Activated CD8-positive, alpha-beta memory T cell treated with anti-CD3 and anti-CD28 coated beads for 4 hours (primary cell): ENCODE measurements at places on chromosomes 2 and 18.

GRCh38 chr18:7458884-7459283 lies 108.2 kb upstream of the PTPRM start:
- no peak for DNase-seq

DNA sequence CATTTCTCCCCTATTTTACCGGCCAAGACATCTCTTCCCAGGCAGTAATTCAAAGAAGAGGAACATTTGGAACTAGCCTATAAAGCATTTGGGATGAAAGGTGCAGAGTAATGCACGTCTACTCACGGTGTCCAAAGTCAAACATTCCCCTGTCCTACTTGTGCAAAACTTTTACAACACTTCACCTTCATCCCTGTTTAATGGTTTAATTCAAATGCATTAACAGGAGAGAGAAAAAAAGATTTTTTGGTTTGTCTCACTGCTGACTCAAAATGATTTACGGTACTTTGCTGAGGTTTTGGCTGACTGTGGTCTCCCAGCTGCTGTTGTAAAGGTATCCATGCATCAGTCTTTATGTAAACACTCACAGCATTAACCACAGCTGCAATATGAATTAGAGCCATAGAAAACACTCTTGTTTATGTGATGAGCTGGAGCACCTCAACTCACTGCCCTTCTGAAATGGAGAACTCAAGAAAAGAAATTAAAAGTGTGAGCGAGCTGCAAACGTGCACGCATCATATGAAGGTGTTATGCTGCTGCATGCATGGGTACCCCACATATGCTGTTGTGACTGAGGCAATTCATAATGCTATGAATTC lies 220.5 kb downstream of the PIEZO2 start:
- DNase-seq, result no peak

DNA sequence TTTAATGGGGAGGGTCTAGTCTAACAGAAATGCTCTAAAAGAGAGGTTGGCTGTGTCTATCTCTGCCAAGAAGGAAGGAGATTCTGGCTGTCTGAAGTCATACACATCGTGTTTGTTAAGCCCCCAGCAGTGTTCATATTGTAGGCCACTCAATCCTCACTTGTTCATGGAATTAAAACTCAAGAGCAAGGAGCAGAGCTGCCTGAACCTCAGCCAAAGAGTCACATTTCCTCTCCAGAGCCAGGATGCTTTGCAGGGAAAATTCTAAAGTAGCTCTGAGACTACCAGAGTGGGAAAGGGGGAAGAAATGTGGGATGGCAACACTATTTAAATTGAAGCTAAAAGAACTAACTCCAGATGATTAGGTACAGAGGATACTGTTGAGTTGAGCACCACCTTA lies 190.7 kb upstream of the CXCR4 start:
- no peak for DNase-seq

- no peak for DNase-seq
These were observed 42.8 kb upstream of the MAL start for GRCh38 chr2:94982675-94983074.

GRCh38 chr2:194674043-194674442 lies 983.0 kb upstream of the SLC39A10 start:
- no peak for DNase-seq

- DNase-seq, result no peak
These were observed 111.1 kb downstream of the AP1S3 start for GRCh38 chr2:223725986-223726970.

- no peak for DNase-seq
These were observed 8.8 kb upstream of the SALL3 start for GRCh38 chr18:78970774-78971333.

GRCh38 chr18:33596178-33596854 lies 18.3 kb downstream of the ASXL3 start:
- DNase-seq, result no peak

DNA sequence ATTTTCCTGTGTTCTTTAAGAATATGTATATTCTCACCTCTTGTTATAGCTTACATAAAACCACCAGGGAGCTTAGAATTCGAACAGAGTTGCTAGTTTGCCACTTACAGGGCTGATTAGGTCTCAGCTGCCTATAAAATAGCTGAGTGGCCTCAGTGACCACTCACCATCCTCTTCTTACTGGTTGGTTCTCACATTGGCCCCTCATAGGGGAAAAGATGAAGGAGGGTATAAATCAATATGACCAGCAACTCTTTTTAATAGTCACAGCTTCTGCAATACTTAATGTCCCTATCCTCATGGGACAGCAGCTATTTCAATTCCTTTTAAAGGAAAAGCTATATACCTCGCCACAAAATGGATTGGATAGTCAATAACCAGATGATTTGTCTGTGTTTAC lies 199.4 kb upstream of the CDH20 start:
- no peak for DNase-seq

DNA sequence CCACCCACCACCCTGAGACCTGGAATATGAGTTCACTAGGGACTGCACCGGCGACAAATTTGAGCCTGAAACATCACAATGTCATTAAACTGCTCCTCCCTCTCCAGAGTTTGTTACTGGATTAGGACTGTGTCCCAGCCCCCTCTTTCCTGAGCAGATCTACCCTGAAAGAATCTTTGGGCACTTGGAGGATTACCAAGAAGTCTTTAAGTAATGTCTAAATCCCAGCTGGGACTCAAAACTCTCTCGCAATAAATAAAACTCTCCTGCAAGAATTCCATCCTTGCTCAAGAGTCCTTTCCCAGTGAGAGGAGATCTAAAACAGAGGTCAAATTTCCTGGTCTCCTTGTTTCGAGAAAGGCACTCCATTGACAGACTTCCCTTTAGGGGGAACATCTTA lies 20.9 kb downstream of the GKN2 start:
- no peak for DNase-seq

GRCh38 chr18:63293935-63294334 lies 25.6 kb downstream of the BCL2 start:
- no peak for DNase-seq

DNA sequence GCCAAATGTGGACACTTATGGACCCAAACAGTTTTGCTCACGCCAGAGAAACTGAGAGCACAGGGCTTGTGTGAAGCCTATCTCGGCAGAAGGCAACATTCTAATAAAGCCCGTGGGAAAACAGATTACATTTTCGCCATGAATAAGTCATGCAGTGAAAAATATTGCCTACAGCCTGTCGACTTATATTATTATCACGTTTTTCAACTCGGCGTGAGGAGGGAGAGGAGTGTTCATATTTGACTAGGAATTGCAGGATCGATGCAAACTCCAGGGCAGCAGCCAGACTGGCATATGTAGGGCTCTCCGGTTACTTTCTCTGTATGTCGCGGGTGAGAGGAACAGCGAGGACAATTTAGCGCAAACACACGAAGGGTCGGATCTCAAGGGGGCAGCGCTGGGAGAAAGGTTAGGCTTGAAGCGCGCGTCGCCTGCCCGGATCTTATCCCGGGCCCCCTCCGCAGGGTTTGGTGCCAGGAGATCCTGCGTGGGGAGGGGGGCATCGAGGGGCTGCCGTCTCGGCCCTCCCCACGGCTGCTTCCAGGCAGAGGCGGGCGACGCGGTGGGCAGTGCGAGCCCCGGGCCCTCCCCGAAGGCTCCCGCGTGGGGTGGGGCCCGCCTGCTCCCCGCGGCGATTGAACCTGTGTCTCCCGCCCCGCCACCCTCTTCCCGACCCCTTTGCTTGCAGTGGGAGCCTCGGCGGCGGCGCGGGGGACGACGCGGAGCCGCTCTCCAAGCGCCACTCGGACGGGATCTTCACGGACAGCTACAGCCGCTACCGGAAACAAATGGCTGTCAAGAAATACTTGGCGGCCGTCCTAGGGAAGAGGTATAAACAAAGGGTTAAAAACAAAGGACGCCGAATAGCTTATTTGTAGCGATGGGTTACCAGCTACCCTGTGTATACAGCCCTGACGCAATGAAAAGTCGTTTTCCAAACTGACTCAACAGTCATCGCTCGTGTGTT lies 4.4 kb downstream of the ADCYAP1 start:
- DNase-seq, result no peak

- no peak for DNase-seq
These were observed 27.3 kb downstream of the MOB4 start for GRCh38 chr2:197543206-197543605.

DNA sequence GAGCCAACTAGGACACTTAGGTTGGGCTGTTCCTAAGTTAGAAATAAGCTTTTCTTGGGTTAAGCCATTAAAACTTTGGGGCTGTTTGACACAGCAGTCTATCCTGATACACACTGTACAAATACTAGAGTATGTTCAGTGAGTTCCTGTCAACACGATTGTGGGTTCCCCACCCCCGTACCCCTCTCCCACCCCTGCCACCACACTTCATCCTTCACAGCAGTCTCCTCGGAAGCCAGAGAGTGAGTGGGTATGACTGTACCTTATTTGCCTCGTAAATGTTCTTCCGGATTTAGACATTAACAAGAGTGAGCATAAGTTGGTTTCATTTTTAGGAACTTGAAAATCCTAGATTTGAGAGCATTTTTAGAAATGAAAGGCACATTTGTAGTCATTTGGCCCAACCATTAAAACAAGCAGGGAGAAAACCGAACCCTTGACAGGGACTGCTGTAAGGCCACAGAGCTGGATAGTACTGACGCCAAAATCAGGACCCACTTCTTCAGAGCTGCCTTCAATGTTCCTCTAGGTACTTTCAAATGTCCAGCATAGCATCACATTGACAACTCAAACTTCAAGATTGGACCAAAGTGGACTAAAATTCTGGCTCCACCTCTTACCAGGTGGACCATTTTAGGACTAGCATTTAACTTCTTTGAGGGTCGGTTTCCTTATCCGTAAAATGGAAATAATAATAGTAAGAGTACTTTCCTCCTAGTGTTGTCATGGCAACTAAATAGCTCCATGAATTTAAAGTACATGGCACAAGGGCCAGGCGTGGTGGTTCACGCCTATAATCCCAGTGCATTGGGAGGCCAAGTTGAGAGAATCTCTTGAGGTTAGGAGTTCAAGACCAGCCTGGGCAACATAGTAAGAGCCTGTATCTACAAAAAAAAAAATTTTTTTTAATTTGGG lies 166.3 kb upstream of the SERTAD2 start:
- DNase-seq, result peak; percentile 59

DNA sequence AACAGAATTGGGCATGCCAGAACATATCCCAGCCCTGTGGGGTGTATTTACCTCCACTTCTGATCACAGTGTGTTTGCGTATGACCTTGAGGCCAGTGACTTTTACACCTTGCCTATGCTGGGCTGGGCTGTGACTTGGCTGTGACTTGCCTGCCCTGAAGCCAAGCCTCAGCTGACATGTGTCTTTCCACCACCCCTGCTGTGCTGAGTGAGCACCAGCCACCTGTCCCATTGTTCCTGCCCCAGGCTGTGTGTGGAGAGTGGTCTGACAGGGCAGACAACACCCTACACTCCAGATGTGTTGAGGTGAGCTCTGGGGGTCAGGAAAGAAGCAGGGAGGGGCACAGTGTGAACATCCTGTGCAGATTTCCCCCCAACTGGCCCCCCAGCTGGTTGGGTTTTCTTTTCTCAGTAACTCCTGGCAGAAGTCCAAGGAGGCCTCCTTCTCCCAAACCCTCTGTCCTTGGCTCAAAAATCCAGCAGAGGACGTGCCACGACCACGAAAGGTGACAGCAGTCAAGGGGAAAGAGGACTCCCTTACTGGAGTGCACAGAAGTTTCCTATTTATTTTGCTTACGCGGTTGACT lies 5.1 kb upstream of the STEAP3 start:
- DNase-seq, result no peak

- no peak for DNase-seq
These were observed 73.7 kb upstream of the ETAA1 start for GRCh38 chr2:67323209-67323991.

DNA sequence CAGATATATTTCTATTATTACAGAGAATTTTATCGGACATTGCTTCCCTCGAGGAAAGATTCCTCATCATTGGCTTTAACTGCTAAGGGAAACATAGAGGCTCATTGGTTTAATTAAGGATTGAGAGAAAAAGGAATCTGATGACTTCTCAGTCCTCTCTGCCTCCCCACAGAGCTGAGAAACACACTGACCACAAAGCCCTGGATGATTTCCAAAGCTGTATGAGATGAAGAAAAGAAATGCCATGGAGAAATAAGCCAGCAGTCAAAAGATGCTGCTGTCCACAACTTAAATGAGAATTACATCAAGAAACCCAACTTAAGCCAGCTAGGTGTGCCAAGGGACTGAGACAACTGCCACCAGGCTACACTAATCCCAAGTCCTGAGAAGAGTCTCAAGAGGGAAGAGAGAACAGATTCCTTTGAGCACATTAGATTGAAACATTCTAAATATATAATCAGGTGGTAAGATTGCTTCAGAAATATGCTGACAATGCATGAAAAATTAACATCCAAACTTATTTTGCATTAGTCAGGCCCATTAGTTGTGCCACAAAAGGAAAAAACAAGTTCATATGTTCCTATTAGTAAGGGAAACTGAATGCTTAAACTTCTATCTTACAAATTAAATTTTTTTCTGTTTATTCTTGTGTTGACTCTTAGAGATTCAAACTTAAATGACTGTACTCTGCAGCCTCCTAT lies 308.1 kb upstream of the CYRIA start:
- DNase-seq, result no peak

DNA sequence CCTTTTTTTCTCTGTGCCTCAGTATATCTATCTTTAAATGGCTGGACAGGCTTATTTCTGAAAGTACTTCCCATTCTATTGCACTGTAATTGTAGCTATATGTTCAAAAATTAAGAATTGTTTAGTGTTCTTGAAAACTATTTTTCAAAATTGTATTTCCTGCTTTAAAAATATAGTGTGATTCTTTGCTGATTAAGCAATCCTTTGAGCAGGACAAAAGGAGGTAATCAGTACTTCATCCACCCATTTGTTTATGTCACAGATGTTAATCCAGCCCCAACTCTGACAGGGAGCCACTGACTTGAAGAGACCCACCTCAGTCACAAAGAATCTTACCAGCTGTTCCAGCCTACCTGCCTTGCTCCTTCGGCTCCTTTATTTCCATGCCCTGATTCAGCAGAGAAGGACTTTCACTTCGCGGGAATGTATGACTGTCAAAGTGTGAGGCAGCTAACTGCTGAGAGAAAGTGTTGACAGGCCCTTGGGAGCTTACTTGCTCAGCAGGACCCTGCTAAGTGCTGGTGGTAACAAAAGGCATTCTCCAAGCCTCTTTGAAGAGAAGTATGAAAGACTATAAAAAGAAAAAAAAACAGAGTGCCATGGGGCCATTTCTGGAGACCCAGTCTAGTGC lies 393.3 kb upstream of the CYRIA start:
- no peak for DNase-seq

GRCh38 chr2:173843526-173843925 lies 121.6 kb downstream of the SP3 start:
- DNase-seq, result no peak

GRCh38 chr2:140295767-140296166 lies 1515.6 kb upstream of the NXPH2 start:
- DNase-seq, result no peak

GRCh38 chr2:180991361-180991760 lies 11.0 kb downstream of the UBE2E3 start:
- DNase-seq, result no peak

DNA sequence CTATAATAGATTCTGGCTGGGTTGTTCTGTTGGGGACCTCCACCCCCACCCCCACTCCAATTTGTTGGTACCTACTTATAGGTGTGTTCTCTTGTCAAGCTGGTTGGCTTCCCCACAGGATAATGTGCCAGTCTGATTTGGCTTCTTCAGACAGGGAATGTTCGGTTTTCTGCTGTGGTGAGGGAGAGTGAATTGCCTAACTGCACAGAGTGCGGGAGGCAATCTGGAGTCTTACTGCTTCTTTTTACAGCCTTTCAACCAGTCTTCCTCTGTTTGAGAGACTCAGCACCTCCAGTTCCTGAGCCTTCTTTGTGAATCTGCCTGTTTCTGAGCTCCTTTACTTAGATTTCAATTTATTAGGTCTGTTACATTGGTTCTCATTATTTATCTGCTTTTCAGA lies 27.4 kb upstream of the SNORC start:
- no peak for DNase-seq

- no peak for DNase-seq
These were observed 243.8 kb downstream of the FAM210A start for GRCh38 chr18:13482618-13482945.
